ENCODE measurements at places on chromosomes 3 and 15. TPM values are rescaled to one million over a fixed set of nuclear protein-coding genes. Genes with fewer than 3 reads are reported as not detected.

The NECTIN3 gene
- total RNA-seq = 49.0 TPM

The DAPK2 gene
- total RNA-seq = 11.2 TPM

The RHCG gene
- total RNA-seq = under 0.01 TPM

The CXCR6 gene
- not detected for total RNA-seq

The NANOGP8 gene
- total RNA-seq = not detected

The NUP210 gene
- total RNA-seq = 7.9 TPM

The DNAJC19 gene
- 23.7 TPM for total RNA-seq

The GRAMD2A gene
- total RNA-seq = 0.19 TPM

The COLQ gene
- total RNA-seq = 1.7 TPM

The PLSCR4 gene
- total RNA-seq = 693 TPM

The CKMT1B gene
- total RNA-seq = not detected

The CKMT1A gene
- total RNA-seq = not detected

The OIP5 gene
- 5.3 TPM for total RNA-seq

The VGLL3 gene
- 0.76 TPM for total RNA-seq

The CIB2 gene
- 2.4 TPM for total RNA-seq

The MAP6D1 gene
- total RNA-seq = 1.2 TPM

The DNAH12 gene
- 0.16 TPM for total RNA-seq

The ADIPOQ gene
- not detected for total RNA-seq

The ABHD10 gene
- total RNA-seq = 25.7 TPM

The ALPK3 gene
- total RNA-seq = 104 TPM

The TMEM108 gene
- total RNA-seq = under 0.01 TPM

The IRAK2 gene
- total RNA-seq = 44.3 TPM

The A4GNT gene
- not detected for total RNA-seq

The HRH1 gene
- 11.9 TPM for total RNA-seq

The GOLGA6L25 gene
- total RNA-seq = not detected

The CTXN2 gene
- total RNA-seq = not detected

The CLDN16 gene
- total RNA-seq = 0.06 TPM

The INTS14 gene
- 27.4 TPM for total RNA-seq

The PIGZ gene
- 3.5 TPM for total RNA-seq

The DOCK3 gene
- under 0.01 TPM for total RNA-seq

The CELSR3 gene
- 0.49 TPM for total RNA-seq

The GOLGA6L7 gene
- total RNA-seq = not detected

The ABHD17C gene
- 7.5 TPM for total RNA-seq

The ZBTB47 gene
- total RNA-seq = 15.3 TPM

The ZDHHC23 gene
- 2.6 TPM for total RNA-seq

The AMIGO3 gene
- not detected for total RNA-seq

The TLR9 gene
- 0.06 TPM for total RNA-seq

The GOLGA6B gene
- total RNA-seq = not detected

The LYZL4 gene
- not detected for total RNA-seq

The MEF2A gene
- total RNA-seq = 37.7 TPM

The XCR1 gene
- total RNA-seq = not detected

The TRIM42 gene
- not detected for total RNA-seq

The ARPIN gene
- 17.0 TPM for total RNA-seq

The ACVR2B gene
- total RNA-seq = 1.9 TPM

The RTP1 gene
- total RNA-seq = not detected

The TP63 gene
- under 0.01 TPM for total RNA-seq

The SMCO1 gene
- total RNA-seq = not detected

Data from bladder microvascular endothelial cell (primary cell).